NCI-H1105 treated with DMSO at 0.1 percent for 48 hours (cell line): ENCODE measurements at places on chromosomes 12 and 14.

GRCh38 chr12:98064501-98064900, 450.9 kb upstream of the TMPO start:
- no peak for DNase-seq

- DNase-seq = no peak
Measured at GRCh38 chr12:6618483-6619225, 11.5 kb upstream of the CHD4 start.

GRCh38 chr14:102774391-102775153, 2.7 kb upstream of the TRAF3 start:
- DNase-seq = peak; percentile 47

- no peak for DNase-seq
Measured at GRCh38 chr14:95406756-95407277, 87.1 kb upstream of the CLMN start.

DNA sequence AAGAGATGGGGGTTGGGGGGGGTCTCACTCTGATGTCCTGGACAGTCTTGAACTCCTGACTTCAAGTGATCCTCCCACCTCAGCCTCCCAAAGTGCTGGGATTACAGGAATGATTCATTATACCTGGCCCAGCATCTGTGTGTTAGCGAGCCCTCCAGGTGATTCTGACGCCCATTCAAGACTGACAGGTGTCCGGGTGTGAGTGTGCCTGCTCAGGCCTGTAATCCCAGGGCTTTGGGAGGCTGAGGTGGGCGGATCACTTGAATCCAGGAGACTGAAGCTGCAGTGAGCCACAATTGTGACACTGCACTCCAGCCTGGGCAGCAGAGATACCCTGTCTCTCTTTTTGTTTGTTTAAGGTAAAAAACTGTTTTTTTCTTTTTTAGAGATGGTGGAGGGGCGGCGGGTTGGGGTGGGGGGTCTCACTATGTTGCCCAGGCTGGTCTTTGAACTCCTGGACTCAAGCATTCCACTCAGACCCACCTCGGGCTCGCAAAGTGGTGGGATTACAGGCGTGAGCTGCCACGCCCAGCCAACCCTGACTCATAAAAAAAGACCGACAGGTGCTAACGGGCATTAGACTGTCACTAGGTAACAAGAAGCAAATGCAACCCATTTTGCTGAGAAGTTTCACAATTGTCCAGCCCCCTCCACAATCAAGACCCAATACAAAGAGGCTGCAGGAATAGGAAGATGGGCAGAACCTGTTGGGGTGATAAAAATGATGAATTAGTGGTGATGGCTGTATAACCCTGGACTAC, 4.7 kb downstream of the VSIG10 start:
- peak; percentile 81 for DNase-seq

GRCh38 chr12:85983601-85984000, 109.5 kb downstream of the NTS start:
- DNase-seq = no peak

- DNase-seq = no peak
Measured at GRCh38 chr12:9148926-9149325, 33.2 kb upstream of the A2M start.

- DNase-seq = no peak
Measured at GRCh38 chr12:6952121-6952862, 1.1 kb downstream of the PTPN6 start.

DNA sequence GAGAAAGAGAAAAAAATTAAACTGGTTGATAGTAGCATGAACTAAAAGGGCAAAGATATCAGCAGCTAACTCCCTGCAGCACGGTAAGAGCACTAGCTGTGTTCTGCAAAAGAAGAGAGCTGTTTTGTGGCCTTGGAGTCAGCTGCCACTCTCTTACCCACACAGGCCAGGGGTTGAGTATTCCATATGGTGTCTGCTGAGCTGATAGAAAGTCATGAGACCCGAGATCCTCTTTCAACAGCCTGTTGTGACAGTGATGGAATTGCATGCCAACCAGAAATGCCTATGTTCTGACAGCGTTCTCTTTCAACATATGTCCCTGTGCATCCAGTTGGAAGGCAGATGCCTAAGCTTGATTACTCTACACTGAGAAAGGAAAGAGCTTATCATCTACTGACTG, 39.9 kb downstream of the TMTC1 start:
- DNase-seq = no peak

GRCh38 chr14:68166731-68167382, 347.3 kb downstream of the RAD51B start:
- no peak for DNase-seq

GRCh38 chr12:12871587-12872138, 19.7 kb upstream of the GPRC5A start:
- DNase-seq = no peak

GRCh38 chr14:63032076-63032475, 13.2 kb downstream of the KCNH5 start:
- DNase-seq = no peak

- no peak for DNase-seq
Measured at GRCh38 chr12:24278832-24279231, 329.4 kb upstream of the SOX5 start.

GRCh38 chr12:13066014-13066413, 21.8 kb downstream of the FAM234B start:
- no peak for DNase-seq

DNA sequence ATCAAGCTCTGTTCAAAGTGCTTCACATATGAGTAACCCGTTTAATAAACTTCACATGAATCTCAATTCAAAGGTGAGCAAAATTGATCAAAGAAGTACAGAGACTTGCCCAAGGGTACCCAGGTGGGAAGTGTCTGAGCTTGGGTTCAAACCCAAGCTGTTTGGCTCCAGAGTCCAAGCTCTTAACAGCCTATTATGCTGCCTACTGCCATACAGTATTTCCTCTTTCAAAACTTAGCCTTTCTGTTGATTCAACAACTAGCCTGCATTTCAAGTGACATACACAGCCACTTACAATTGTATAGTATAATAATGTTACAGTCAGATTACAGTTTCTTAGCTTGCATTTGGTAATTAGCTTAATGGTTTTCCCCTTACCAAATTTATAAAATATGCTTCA, 29.7 kb downstream of the FRMD6 start:
- DNase-seq = peak; percentile 53

GRCh38 chr12:87469295-87469694, 559.9 kb downstream of the C12orf50 start:
- DNase-seq = no peak

DNA sequence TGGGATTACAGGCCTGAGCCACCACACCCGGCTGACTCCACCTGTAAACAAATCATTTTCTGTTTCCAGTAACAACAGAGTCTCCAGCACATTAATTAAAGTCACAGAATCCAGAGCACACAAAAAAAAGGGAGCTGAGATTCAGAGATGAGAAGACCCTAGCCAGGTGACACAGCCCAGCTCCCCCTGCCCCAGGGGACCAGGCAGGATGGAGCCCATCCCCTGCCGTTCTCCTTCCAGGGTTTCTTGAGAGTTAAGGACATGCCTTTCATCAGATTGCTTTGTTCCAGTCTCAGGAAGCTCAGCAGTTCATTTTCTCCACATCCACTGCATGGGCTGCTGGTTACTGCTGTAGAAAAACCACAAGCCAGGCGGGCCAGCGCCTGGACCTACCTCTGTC, 81.2 kb downstream of the RIMBP2 start:
- DNase-seq = peak; percentile 60

DNA sequence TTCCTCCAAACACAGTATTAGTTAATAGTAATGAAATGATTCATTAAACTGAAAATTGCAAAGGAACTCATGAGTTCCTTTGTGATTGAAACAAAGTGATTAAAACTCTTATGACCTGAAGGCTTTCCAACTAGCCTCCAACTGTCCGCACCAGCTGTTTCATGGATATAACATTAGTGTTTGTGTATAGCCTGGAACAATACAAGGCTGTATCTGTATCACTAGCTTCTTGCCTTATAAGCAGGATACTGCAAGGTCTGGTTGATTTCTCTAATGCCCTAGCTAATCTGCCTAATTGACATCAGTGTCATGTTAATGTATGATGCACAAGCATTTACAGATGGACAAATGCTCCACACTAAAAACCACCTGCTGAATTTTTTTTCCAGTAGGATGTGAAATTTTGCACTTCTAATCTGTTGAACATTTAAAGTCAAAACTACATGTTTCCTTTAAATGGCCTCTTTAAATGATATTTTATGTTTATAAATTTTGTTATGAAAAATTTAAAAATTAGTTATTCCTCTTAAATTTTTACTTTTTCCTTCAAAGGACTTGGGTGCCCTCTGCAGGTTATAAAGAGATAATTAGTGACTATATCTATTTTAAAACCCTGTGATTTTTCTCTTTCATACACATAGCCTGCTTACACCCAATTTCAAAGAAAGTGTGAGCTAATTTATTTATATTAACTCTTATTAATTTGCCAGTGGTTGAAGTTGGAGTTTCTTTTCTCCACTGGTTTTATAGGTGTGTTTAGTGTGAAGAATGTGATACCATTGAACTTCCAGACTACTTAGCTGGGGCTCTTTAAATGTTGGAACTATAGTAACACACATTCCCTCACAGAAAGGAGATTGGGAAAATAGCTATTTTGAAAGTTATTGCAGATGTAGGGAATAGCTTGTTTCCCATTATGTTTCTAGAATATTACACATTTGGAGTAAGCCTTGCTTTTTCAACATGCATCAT, 25.4 kb downstream of the AP5M1 start:
- no peak for DNase-seq

DNA sequence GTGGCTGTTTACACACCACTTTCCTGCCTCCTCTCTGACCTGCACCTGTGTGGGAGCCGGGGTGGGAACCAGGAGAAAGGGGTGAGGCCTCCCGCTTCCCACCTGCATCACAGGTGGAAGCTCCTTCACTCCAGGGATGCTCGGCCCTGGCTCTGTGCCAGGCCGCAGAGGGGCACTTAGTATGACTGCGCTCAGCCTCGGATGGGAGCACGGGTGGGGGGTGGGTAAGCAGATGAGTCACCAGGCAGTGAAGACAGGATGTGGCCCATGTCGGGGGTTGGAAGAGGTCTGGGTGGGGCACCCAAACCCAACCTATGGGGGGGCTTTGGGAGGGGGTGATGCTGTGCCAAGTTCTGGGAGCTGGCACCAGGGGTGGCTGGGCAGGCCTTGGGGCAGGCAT, 7.4 kb upstream of the CYP46A1 start:
- no peak for DNase-seq

- no peak for DNase-seq
Measured at GRCh38 chr14:89139404-89140247, 277.4 kb downstream of the FOXN3 start.
